ENCODE measurements at places on chromosomes 3 and 15.

GRCh38 chr3:134309987-134310700, 59.5 kb upstream of the RYK start:
- no peak for DNase-seq

DNA sequence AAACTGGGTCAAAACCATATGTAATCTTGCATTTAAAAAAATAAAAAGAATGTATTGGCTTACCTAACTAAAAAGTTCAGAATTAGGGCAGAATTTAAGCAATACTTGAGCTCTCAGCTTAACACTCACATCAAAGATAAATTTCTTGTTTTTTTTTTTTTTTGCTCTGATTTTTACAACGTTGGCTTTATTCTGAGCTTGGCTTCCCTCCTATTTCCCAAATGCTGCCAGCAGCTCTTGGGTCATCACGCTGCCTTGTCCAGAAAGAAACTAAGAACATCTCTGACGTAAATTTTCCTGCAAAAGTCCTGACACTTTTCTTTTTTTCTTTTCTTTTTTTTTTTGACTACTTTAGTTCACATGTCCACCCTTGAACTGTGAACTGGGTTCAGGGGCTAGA, 150.6 kb upstream of the TGFBR2 start:
- no peak for DNase-seq

GRCh38 chr3:25246913-25247312, 181.2 kb upstream of the RARB start:
- no peak for DNase-seq

GRCh38 chr15:74497584-74497983, 36.6 kb upstream of the UBL7 start:
- DNase-seq = no peak

GRCh38 chr3:9949626-9950025, 2.6 kb downstream of the PRRT3 start:
- DNase-seq = no peak

DNA sequence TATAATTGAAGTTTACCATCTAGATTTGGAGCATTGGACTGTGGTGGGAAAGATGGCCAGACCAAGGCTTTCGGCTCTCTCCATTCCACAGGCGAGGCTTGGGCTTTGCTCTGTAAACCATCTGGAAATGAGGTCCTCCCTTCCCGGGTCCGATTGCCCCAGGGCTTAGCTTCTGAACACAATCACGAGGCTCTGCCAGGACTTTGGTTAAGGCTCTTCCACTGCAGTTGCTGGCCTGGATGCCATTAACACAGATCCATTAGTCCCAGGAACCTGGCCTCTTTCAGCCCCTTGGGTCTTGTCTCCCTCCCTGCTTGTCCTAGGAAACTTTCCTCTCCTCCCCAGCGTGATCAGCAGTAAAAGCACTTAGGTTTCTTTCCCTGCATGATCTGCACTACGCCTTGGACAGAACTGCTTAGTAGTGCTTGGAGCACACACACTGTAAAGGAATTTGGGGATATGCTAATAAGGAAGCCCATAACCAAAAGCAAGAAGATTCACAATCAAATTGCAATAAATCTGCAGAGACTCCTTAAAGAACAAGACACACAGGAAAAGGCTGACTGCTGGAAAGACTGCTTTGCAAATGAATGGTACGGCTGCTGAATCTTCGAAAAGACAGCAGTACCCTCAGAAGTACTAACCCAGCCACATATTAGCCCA, 154.3 kb downstream of the ECT2 start:
- no peak for DNase-seq

DNA sequence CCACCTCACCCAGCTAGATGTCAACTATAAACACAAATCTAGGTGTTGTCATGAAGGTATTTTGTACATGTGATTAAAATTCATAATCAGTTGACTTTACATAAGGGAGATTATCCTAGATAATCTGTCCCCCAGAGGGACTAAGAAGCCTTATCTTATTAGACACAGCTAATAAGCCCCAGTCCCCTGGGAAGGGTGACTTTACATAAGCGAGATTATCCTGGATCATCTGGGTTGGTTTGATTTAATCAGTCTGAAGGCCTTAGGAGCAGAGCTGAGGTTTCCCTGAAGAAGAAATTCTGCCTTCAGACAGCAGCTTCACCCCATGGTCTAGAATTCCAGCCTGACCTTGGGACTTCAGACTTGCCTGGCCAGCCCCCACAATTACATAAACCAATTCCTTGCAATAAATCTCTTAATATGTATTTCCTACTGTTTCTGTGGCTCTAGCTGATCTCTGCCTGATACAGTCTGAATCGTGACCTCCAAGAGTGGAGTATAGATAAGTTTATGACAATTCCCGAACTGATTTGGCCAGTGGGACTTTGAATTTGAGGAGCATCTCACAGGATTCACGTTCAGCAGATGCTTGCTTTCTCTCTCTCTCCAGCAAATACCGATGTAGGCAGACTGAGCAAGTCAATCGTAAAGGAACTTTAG, 66.5 kb downstream of the MRPL46 start:
- DNase-seq = no peak

DNA sequence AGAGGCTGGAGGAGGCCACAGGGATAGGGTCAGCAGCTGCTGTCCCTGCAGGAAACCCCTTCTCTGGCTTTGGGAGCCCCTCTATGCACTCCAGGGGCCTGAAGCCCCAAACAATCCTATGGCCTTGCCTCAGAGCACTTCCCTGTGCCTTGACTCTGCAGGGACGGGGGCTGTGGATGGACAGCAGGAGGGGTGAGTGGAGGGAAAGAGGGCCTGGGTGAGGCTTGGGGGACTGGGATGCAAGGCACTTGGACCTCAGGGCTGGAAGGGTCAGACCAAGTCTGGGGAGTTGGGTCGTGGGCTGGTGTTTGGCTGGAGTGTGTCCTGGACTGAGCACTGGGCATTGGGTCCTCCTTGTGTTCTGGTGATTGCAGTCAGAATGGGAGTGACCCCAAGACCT, 769.8 kb downstream of the EPHA3 start:
- no peak for DNase-seq

DNA sequence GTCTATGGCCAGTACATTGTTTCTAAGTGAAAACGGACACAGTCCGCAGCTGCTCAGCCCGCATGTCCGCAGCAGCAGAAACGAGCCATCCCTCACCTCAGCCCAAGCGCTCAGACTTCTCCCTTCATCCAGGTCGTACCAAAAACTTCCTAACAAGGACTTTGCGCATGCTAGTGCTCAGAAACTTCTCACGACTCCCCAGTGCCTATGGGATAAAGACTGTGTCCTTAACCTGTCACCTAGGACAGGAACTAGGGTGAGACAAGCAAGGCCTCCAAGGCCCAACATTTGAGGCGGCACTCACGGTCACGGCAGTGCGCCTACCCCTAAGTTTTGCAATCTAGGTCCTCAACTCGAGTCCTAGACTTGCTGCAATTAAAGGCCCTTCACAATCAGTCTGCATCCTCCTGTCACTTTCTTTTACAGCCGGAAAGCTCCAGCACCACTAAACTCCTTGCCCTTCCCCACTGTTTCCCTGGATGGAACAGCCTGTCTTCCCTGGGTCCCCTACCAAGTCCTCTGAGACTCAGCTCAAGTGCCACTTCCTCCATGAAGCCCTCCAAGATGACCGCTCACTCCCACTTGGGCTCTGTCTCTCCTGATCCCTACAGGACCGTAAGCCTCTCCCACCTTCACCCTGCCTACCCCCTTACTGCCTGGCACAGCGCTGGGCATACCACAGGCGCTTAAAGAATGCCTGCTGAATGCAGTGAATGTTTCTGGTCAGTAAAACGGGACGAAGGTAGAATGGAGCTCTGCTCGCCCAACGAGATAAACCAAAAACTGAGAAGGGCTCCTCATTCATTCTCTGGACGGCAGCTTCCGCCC, 1.2 kb downstream of the CLN6 start:
- no peak for DNase-seq

DNA sequence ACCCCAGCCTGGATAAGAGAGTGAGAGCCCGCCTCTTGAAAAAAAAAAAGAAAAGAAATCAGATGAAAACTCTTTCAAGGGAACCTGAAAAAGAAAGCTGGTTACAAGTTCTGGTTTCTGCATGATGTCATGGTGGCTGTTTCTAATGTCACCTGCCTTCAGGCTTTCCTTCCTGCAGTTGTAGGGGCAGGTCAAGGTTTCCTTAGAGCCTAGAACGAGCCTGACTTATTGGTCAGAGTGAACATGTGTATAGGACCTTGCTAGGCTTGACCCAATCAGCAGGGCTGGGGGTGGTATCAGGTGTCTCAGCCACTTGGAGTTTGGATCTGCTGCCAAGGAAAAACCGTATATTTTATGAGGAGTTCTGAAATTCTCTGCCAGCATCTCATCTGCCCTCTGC, 3.8 kb downstream of the IVD start:
- no peak for DNase-seq

DNA sequence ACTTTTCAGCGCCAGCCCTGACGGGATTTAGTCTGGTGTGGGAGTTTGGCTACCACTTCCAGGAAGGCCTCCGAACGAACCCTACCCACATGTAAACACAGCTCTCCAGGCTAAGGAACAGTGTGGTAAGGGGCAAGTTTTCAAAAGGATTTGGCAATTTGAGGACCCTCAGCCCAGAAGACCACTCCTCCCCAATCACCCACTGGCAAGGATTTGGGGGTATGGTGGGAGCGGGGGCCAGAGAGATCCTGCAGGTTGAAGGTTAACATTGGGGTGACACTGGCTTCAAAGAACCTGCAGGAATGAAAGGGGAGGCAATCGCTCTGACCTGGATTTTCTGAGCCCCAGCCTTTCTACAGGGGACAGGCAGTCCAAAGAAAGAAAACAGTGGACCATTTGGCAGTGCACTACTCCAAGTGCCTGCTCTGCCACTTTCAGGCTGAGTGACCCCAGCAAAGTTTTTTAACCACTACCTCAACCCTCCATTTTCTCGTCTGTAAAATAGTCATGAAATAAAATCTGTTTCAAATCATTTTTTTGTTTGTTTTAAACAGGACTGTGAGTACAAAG, 34.5 kb downstream of the ZIC4 start:
- no peak for DNase-seq

GRCh38 chr3:112464264-112464663, 35.0 kb downstream of the BTLA start:
- DNase-seq = no peak

DNA sequence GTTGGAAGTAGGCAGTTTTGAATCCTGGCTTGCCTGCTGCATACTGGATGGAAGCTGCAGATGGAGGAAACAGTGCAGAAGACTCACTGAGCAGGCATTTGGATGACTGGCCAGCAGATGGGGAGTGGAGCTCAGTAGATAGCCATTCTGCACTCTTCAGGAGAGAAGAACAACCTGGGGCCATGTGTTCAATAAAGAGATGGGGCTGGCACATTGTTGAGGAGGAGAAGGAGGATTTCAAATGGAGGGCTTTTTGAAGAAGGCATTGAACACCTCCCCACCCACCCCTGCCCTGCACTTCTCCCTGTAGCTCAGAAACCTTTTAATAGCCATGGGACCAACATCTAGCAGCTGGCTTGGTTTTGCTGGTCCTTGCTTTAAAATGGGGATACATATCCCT, 109.8 kb downstream of the CACNA1D start:
- no peak for DNase-seq
